Stimulated activated CD4-positive, alpha-beta T cell treated with anti-CD3 and anti-CD28 coated beads, TNF-alpha, amount 100 ng/mL, for 48 hours (primary cell): ENCODE measurements at places on chromosomes 12 and 14.

DNA sequence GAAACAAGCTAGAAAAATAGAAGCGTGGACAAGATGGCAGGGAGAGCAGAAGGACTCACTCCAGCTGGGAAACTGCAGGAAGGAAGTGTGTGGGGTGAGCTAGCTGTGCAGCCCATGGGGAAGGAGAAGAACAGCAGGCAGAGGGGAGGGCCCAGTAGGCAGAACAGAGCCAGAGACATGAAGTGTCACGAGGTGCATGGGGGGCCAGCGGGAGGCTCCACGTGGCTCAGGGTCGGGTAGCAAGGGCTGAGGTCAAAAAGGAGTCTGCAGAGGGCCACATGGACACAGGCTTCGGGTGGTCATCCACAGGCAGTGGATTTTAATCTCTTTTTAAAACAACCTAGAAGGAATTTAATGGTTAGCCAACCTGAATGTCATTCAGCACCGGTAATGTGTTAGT, 669.0 kb downstream of the BCL11B start:
- DNase-seq = no peak

- DNase-seq = no peak
Observed at GRCh38 chr14:22251090-22251489, 337.9 kb downstream of the DAD1 start.

DNA sequence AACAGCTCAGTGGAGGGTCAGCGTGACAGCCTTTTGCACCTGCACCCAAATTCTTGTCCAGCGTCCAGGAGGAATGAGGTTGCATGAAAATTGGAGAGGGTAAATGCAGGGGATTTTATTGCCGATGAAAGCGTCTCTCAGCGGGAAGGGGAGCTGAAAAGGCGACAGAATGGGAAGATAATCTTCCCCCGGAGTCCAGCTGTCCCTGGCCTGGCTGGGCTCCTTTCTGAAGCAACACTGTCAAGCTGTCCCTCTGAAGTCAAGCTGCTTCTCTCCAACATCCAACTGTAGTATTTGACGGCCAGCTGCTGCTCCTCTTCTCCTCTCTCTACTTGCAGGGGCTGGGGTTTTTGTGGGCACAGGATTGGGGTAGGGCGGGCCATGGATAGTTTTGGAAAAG, 32.7 kb downstream of the NOPCHAP1 start:
- no peak for DNase-seq

DNA sequence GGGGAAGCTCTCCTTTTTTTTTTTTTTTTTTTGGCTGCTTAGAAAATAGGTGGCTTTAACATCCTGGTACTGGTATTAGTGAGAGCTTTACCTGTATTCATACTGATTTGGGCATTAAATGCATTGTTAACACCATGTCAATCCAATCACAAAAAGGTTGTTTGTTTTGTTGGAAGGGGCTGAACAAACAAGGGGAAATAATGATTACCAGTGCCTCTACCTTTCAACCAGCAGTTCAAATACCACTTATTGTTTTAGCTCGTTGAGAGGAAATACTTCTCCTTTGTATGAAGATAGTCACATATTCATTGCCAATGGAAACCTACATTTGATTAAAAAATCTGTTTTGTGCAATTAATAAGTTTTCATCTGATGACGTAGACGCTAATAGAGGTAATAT, 72.9 kb downstream of the MIPOL1 start:
- no peak for DNase-seq

DNA sequence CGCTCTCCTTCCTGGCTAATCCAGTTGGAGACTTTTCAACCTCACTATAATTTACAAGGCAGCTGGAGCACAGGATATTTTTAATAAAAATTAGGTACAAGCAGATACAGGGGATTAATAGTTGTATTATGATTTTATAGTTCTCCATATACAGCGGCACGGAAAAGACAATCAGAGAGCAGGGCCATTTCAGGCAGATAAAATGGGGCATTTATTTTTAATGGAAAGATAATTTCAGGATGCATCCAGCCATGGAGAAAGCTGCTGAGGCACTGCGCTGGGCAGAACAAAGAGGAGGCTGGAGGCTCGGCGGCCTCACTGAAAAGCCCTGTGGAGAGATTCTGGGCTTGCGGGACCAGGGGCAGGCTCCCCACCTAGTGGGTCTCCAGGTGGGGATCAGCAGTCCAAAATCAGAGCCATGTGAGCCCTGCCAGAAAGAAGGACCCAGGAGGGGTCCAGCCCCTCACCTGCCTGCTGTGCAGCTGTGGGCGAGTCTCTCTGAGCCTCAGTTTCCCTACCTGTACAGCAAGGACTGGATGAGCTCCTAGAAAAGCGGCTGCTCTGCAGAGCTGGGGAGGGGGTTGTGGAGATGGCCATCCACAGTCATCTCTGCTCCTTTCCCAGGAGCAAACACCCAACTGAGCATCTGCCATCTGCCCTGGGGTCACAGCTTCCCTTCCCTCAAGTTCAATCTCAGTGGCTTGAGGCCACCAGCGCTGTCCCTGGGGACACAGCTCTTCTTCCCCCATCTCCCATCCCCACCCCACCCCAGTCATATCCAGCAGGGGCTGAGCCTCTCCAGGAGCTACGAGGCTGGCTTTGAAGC, 23.9 kb upstream of the C14orf180 start:
- DNase-seq = no peak

DNA sequence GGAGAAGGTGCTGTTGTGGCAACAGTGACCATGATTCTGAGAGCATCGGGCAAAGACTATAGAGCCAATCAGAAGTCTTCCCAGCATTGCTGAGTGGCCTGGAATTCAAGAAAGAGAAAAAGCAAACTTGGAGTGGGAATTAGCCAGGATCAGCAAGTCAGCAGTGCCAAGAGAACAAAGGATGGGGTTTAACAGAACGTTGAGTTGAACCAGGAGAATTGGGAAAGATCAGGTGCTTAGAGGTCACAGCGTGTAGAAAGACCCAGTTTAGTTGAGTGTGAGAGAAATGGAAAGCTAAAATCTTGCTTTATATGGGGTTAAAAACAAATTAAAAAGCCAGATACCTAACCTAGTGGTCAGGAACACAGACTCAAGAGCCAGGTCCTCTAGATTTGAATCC, 90.5 kb upstream of the DNM1L start:
- DNase-seq = no peak

DNA sequence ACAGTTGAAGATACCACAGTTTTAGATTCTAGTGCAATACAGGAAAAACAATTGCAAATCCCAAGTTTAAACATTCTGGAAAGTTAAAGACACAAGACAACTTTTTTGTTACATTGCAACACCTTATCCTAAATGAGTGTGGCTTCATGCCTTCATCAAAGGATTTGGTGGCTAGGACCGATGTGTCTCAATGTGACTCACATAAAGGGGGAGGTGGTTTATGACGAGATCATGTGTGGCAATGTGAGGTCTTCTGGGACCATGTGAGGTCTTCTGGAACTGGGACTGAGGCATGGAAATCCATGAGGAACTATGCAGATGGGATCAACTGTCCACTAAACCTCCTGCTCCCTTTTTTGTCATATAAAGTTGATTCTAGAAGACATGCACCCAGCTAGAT, 166.2 kb downstream of the PAX9 start:
- no peak for DNase-seq

DNA sequence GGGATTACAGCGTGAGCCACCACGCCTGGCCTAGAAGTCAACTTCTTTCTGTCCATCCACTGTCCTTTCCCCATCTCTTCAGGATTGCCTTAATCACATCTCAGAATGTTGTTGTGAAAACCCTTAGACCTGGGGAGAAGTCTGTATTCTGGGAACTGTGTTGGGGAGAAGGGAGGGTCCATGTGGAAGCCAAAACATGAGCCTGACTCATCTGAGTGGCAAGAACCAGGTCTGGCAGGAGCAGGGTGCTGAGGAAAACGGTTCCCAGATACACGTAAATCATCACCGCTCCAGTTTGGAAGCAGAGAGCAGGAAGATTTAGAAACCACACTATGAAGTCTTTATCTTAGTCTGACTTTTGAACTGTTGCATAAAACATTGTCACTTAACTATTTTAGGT, 245.6 kb upstream of the RGS6 start:
- no peak for DNase-seq

DNA sequence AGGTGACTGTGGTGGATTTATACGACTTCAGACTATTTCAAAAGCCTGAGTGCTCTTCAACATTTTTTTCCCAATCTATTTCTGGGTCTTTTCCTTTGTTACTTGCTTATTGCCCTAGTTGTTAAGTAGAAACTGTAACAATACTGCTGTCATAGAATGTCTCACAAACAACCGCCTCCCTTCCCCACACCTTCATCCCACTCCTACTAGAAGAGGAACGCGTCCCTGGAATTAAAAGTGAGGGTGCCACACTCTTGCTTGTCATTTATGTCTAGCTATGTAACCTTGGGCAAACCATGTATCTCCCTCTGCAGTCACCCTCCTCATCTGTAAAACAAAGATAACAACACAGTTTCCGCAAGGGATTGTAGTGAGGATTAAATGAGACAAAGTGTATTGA, 8.6 kb downstream of the BRAP start:
- DNase-seq = no peak

- DNase-seq = no peak
Observed at GRCh38 chr12:45050751-45051571, at the start of gene DBX2. DBX2 (minus strand) TSS chr12:45051099; CDS start chr12:45050927, 172 bp downstream.

DNA sequence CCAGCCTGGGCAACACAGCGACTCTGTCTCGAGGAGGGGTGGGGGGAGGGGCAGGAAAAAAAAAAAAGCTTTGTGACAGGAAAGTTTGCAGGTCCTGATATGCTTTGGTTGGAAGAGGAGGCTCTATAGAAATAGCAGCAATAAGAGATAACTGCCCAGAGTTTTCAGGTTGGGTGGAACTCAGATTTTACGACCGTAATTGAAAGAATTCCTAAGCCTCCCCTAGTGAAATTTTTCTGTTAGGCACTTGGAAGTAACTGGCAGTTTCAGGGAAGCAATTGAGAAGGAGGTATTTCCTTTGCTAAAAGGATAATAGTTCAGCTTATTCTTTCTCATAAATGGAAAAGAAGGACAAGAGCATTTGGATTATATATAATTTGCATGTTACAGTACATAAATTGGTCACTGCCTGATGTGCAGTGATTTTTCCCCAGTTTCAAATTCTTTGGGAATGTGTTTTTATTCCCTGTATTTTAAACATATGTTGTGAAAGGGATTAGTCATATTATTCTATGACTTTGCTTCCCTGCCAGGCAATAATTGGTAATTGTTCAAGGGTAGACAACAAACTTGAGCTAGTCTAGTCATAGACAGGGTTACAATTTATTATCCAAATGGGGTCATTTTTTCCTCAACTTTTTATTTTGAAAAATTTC, 452.8 kb downstream of the AEBP2 start:
- no peak for DNase-seq

DNA sequence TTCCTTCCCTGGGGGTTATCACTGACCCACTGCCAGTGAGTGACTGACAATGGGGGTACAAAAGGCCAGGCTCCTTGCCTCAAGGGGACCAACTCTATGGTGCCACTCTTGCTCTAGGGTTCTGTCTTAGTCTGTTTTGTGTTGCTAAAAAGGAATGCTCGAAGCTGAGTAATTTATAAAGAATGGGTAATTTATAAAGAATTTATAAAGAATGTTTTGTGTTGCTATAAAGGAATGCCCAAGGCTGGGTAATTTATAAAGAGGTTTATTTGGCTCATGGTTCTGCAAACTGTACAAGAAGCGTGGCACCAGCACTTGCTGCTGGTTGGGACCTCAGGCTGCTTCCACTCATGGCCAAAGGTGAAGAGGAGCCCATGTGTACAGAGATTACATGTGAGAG, 15.8 kb upstream of the RASSF8 start:
- DNase-seq = no peak

GRCh38 chr14:89194376-89194775, 222.7 kb downstream of the FOXN3 start:
- DNase-seq = no peak

GRCh38 chr12:82852529-82852928, 165.8 kb downstream of the TMTC2 start:
- DNase-seq = no peak

DNA sequence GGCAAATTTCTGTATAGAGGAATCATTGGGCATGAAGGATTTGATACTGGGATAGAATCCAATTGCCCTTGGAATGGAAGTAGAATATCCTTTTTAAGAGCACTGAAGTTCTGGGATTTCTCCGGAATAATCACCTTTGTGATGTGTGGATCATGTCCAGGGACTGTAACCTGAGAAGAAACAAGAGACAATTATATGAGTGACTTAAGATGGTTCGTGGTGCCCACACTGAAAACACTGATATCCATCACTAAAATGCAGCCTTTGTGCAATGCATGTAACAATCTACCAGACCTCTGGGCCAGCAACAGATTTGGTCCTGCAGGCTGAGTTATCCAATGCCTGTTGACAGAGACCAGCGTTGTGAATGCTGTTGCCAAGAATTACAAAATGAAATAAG, 48.5 kb downstream of the MDM2 start:
- DNase-seq = no peak

DNA sequence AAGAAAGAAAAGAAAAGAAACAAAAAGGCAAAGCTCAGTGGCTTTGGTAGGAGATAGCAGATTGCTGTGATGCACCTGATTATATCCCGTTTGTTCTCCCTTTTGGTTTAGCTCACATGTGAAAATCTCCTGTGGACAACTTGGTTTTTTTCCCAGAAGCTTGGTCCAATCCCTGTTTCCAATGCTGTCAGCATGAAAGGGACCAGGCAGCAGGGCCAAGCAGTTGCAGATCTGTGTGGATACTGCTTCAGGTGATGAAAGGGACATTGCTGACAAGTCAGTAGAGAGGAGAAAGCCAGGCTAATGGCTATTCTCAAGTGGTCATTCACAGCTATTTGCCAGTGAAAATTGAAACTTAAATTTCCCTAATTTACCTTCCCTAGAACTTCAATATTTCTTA, 18.8 kb upstream of the SLCO1A2 start:
- DNase-seq = no peak

GRCh38 chr14:31992011-31992447, 85.1 kb upstream of the ARHGAP5 start:
- no peak for DNase-seq

- no peak for DNase-seq
Observed at GRCh38 chr14:28763751-28764256, 2.8 kb upstream of the FOXG1 start.

DNA sequence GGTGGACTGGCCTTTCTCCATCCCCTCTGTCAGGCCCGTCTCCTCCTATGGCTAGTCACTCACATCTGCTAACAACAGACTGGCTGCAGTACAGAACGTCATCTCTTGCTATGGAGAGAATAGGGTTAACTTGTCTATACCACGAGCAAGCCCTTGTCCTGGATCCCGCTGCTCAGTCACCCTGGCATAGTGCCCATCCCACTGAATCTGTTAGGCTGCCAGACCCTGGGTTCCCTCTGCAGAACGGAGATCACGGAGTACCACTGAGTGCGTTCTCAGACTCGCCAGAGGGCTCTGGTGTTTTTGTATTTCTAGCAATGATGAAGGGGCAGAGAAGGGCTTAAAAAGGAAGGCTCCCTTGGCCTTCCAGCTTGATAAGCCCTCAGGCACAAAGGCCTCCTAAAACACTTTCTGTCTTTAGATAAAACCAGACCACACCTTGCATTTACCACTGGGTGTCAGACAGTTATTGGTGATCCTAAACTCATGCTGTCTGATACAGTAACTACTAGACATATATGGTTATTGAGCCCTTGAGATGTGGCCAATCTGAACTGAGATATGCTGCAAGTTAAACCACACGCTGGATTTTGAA, 6.3 kb upstream of the NRIP2 start:
- no peak for DNase-seq
